Inflammatory macrophage treated with lipopolysaccharide for 4 hours (primary cell): ENCODE measurements at places on chromosomes 5 and 9.
A peak's percentile ranks its signal among the peaks of the same experiment; 100 is the strongest.

- no peak for DNase-seq
Measured at GRCh38 chr5:53575831-53576230, 15.4 kb downstream of the NDUFS4 start.

DNA sequence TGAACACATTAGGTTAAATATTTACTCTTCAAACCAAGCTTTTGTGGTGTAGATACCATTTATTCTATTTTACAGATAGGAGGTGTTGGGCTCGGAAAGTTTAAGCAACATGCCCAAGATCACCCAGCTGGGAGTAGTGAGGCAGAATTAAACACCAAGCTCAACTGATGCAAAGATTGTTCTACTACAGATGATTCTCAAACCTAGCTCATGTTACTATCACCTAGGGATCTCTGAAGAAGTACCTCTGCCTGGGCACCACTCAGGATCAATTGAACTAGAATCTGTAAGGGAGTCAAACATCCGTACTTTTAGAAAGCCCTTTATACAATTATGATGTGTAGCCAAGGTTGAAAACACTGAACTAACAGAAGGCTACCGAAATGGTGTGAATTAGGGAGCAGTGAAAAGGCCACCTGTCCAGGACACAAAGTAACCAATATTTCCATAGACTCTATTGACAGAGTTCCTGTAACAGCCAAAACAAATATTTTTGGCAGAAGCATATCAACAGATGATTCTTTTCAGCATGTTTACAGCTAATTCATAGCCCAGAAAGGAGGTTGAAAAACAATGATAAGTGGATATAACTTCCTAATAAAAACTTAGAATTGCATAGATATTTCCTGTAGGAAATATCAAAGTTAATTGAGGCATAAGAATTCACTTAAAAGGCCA is 158.5 kb upstream of the PTGER4 start:
- DNase-seq = no peak

DNA sequence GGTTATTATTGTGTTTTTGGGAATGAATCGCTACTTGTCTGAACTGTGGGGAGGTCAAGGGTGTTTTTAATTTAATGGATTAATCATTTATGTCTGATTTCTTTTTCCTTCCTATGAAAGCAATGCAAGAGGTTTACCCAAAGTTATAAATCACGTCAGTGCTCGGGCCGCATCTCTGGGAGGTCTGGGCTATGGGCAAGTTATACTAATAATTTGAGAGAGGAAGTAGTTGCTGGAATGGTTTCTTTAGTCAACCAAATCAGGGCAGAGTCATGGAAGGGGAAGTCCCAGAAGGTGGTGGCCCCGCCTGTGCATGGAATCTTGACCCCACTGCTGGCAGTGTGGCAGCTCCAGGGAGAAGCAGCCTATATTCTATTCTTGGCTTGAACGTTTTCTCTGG is 180.2 kb downstream of the HSPA4 start:
- peak; percentile 73 for DNase-seq

DNA sequence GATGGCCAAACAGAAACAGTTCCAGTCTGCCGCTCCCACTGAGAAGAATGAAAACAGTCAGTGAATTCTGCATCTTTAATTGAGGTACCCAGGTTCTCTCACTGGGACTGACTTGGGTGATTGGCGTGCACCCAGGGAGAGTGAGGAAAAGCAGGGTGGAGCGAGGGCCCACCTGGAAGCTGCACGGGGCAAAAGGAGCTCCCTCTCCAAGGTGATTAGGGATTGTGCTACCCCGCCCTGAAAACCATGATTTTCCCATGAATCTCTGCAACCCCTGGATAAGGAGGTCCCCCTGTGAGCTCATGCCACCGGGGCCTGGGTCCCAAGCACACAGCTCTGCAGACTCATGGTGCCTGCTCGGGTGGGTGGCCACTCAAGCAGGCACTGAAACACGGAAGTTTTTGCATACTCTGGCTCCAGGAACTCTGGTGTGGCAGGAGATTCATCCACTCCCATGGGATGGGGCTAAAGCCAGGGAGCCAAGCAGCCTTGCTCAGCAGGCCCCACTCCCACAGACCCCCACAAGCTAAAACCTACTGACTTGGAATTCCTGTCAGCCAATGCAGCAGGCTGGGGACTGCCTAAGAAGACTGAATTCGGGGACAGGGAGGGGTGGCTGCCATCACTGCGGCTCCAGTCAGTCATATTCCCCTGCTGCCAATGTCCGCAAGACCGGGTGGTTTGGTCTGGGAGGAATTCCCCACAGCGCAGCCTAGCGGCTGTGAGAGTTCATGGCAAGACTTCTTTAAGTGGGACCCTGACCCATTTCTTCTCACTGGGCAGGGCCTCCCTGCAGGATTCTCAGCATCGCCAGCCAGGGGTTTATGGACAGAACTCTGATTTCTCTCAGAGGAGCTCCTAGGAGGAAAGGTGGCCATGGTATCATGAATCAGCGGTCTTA is 652.2 kb upstream of the RGMB start:
- DNase-seq = no peak

- no peak for DNase-seq
Measured at GRCh38 chr9:101139082-101139481, 110.6 kb downstream of the PLPPR1 start.

DNA sequence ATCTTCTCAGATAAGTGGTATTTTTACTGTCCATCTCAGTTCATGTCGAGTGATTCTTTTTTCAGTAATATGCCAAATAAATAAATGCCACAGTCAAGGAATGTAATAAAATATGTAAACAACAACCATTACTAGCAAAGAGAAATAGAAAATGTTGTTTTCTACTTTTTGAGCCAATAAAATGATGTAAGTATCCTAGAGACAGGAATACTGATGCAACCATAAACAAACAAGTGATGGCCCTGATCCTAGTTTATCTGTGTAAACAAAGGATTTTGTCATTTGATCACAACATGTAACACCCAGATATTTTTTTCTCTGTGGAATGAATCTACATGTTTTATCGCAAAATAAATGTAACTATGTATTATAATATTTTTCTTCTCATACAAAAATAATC is 1852.8 kb downstream of the EFNA5 start:
- no peak for DNase-seq

GRCh38 chr5:33271606-33272005 is 169.2 kb upstream of the TARS1 start:
- no peak for DNase-seq

DNA sequence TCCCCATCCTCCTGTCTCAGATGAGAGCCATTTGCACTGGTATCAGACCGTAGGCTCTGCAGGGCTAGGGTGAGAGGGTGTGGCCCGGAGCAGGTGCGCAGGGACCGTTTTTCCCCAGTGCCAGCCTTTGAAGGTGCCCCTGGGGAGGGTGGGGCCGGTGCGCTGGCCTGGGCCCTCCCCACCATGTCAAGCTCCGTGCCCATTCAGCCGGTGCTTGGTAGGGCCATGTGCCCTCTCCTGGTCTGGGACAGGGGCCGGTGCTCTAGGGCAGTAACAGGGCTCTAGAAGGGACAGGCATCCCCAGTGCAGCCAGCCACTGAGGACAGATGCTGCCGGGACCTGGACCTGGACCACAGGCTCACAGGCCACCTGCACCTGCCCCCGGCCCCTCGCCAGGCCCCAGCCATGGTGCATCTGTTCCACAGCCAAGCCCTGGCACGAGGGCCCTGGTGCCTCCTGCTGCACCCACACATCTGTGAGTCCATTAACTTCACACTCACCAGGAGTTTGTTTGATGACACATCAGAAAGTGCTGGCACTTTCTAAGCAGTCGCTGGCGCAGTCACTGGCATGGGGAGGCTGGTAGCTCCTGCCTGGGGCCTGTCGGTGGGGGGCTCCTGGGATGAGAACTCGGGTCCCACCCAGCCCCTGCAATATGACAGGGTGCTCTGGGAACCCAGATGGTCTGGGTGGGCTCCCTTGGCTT is 5.0 kb upstream of the QRFP start:
- DNase-seq = no peak

DNA sequence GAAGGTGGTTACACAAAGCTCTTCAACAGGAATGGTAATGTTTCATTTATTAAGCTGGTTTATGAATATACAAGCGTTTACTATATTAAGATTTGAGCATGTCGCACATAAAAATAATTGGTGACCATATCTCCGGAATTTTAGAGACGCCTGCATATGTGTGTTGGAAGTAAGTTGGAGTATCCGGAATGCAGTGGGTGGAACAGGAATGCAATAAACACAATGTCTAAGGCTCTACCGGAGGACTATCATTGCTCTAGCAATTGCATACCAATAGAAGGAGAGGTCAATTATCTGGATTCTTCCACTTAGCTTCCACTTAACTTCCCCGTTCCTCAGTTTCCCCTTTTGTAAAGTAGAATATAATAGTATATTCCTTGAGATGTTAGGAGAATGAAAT is 1.1 kb upstream of the CEP78 start:
- no peak for DNase-seq

DNA sequence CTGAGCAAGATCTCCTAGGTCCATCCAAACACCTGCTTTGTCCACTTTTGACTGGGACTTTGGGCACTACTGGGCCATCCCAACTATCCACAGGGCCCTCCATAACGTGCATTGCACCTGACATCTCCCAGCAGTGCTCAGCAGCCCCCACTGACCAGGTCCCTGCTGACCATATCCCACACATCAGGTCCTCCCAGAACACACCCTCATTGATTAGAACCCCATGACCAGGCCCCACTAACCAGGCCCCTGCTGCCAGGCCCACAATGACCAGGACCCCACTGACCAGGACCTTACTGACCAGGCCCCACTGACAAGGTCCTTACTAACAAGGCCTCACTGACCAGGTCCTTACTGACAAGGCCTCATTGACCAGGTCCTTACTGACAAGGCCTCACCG is 93.9 kb upstream of the CTSV start:
- DNase-seq = no peak

DNA sequence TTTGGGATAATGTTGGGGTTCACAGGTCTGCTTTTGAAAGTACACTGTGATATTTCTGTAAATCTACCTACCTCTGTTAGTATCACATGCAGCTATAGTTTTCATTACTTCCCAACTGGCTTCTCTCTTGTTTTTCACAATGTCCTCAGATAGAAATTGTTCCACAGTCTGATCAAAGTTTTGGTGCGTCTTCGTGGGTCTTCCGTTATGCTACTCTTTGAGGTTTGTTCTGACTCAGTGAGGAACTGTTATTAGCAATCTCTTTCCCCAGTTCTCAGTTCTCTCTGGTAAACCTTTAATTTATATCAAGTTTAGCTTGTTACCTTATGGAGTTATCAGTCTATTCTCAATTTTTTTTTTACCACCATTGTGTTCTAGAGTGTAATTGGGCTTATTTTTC is 2061.2 kb upstream of the CDH9 start:
- no peak for DNase-seq

- no peak for DNase-seq
Measured at GRCh38 chr5:125257057-125257972, 510.9 kb upstream of the ZNF608 start.

- no peak for DNase-seq
Measured at GRCh38 chr9:134855231-134855899, 25.2 kb upstream of the FCN2 start.

GRCh38 chr5:69042500-69042899 is 51.3 kb upstream of the SLC30A5 start:
- DNase-seq = no peak

- DNase-seq = peak; percentile 80
Measured at GRCh38 chr9:33162721-33163311, 4.3 kb downstream of the B4GALT1 start.

- DNase-seq = no peak
Measured at GRCh38 chr9:2729003-2729402, 11.7 kb downstream of the KCNV2 start.

DNA sequence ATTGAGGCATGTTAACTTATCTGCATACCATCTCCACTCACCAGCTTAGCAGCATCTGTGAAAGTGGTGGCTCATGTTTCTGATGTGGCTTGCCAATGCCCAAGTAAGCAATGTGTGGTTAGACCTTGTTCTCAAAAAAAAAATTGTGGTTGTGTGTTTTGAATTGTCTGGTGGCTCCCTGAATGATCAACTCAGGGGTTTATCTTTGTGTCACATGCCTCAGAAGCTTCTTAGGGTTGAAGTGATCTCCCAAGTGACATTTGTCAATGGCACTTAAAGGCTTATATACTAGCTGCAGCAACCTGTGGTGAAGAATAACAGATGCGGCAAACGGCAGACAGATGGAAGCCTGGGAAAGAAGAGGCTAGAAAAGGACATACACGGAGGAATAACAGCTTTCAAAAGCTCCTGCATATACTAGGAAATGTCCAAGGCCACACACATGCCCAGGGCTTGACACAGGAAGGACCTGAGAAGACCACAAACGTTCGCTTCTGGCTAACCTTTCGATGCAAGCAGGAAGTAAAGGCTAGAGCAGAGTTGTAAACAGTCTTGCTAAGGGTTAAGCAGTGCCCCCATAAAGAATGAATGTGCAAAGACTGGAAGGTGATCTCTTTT is 42.2 kb upstream of the FSD1L start:
- no peak for DNase-seq

DNA sequence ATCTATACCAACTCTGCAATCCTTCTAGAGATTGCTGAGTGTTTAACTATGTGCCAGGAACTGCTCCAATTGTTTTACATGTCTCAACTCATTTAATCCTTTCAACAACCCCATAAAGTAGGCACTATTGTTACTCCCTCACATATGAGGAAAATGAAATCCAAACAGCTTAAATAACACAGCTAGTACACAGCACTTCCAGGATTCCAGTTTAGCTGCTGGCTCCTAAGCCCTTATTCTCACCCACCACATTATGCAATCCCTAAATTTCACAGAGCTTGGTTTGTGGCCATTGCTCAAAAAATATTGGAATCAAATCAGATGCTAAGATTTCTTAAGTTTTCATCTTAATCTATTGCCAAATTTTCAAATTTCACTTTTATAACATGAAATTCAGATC is 84.9 kb downstream of the PRELID2 start:
- no peak for DNase-seq

GRCh38 chr9:38527503-38527902 is 92.9 kb downstream of the ANKRD18A start:
- no peak for DNase-seq

DNA sequence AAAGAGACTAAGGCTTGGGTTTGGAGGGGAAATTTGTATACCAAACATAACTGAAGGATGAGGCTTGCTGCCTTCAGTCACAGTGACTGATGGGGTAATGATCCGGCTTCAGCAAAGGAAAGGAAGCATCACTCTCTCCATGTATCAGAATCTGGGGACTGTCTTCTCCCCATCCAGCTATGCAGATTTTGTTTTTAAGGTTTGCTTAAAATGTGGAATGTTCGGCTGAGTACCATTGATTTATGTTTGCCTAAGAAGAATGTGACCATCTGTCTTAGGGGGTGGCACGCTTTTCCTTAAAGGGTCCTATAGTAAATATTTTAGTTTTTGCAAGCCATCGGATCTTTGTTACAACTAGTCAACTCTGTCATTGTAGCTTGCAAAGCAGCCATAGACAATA is 291.9 kb downstream of the ARHGEF28 start:
- no peak for DNase-seq

GRCh38 chr5:58322453-58322852 is 137.4 kb downstream of the PLK2 start:
- no peak for DNase-seq

GRCh38 chr9:108039493-108039892 is 549.9 kb upstream of the KLF4 start:
- DNase-seq = no peak

DNA sequence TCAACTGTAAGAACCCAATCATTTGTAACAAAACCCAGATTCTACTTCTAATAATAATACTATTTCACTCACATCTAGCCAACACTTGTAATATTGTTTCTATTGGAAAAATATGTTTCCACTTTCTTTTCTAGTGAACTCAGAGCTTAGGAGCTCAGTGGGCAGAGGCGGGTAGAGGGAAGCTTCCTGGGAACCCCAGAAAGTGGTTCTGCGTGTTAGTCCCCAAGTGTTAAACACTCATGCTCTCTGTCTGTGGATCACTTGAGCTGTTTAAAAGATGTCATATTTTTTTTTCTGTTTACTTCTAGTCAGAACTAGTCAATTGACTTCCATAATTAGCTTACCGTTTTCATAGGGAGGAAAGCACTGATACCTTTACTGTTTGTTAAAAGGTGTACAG is 20.6 kb downstream of the SNX18 start:
- DNase-seq = no peak
